Stimulated activated CD8-positive, alpha-beta memory T cell treated with anti-CD3 and anti-CD28 coated beads, Interleukin-7, amount 100 ng/mL, for 48 hours (primary cell): ENCODE measurements at places on chromosomes 4 and X.

GRCh38 chrX:22392133-22392948 is 119.6 kb downstream of the CBLL2 start:
- no peak for DNase-seq

GRCh38 chrX:44903107-44903506 is 30.1 kb downstream of the KDM6A start:
- no peak for DNase-seq

- no peak for DNase-seq
These were observed 169.4 kb downstream of the MAD2L1 start for GRCh38 chr4:119897260-119897659.

- no peak for DNase-seq
These were observed 45.7 kb downstream of the GPAT3 start for GRCh38 chr4:83581411-83582288.

DNA sequence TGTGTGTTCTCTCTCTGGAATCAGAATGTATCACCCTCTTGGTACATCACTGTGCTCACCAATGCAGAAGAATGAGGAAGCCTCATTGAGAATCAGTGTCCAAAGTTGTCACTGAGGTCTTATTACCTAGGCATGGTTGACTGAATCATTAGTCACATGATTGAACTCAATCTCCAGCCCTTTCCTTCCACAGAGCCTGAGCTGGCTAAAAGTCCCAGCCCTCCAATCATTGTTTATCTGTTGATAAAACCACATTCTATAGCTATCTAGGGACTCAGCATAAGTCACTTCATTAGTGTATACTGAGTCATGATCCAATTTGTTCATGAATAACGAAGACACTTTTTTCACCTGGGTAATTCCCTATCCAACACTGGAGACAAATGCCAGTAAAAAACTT is 396.8 kb downstream of the TRAM1L1 start:
- no peak for DNase-seq

GRCh38 chr4:7156761-7157488 is 35.4 kb upstream of the SORCS2 start:
- no peak for DNase-seq

- no peak for DNase-seq
These were observed at the start of gene TLR3 for GRCh38 chr4:186068581-186069348. Gene TLR3 (plus strand): TSS chr4:186069156. CDS start chr4:186076620, 7,464 bp downstream.

GRCh38 chrX:105945266-105945665 is 93.3 kb downstream of the SERPINA7 start:
- DNase-seq = no peak

GRCh38 chrX:118698516-118699170 is 28.8 kb upstream of the IL13RA1 start:
- no peak for DNase-seq

DNA sequence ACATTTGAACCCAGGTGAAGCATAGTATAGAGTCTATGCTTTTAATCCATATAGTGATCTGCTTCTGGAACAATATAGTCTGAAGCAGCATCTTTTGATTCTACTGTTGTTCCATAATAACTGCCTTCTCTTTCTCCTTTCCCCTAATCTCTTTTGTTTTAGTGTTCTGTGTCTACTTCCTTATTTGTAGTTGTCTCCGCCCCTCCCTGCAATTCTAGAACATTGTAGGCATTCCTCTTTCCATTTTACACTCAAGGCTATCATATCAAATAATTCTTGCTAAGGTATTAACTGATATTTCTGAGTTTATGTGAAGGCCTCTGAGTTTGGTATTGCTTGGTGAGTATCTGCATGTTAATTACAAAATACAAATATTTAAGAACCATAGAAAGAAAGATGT is 11.6 kb downstream of the BLTP1 start:
- DNase-seq = no peak

DNA sequence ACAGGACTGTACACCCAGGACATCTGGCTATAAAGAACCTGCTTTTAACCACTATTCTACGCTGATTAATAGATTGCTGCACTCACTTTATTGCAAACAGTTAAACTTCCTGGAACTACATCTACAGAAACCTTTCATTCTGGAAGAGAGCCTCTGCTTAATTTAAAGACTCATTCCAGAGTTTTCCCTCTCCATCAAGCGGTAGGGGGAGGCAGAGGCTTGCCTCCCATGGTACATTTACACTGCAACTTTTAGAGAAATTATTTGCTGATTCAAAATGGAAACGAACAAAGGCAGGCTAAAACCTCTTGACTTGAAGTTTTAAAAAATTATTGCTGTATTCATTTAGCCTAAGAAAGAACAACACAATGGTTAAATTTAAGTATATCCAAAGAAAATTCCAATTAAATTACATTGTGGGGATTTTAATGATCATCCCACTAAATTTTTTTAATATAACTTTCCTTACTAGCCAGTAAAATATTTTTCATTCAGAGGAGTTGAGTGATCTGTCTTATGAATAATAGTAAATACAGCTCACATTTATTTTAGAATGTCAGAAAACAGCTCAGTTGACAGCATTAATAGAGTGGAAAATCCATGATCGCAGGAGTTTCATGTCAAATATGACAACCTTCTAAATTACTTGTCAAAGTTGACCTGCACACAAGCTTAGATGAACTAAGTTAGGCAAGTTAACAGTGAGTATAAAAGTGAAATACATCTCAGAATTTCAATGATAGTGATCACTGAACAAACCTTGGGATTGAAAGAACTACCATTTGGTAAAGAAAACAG is 46.3 kb upstream of the PCDH10 start:
- no peak for DNase-seq

- DNase-seq = no peak
These were observed 717.3 kb upstream of the ACTRT1 start for GRCh38 chrX:128769495-128769894.

- no peak for DNase-seq
These were observed 24.0 kb downstream of the CEP44 start for GRCh38 chr4:174307694-174308093.

- DNase-seq = no peak
These were observed 28.7 kb downstream of the EFHC2 start for GRCh38 chrX:44314808-44315207.

DNA sequence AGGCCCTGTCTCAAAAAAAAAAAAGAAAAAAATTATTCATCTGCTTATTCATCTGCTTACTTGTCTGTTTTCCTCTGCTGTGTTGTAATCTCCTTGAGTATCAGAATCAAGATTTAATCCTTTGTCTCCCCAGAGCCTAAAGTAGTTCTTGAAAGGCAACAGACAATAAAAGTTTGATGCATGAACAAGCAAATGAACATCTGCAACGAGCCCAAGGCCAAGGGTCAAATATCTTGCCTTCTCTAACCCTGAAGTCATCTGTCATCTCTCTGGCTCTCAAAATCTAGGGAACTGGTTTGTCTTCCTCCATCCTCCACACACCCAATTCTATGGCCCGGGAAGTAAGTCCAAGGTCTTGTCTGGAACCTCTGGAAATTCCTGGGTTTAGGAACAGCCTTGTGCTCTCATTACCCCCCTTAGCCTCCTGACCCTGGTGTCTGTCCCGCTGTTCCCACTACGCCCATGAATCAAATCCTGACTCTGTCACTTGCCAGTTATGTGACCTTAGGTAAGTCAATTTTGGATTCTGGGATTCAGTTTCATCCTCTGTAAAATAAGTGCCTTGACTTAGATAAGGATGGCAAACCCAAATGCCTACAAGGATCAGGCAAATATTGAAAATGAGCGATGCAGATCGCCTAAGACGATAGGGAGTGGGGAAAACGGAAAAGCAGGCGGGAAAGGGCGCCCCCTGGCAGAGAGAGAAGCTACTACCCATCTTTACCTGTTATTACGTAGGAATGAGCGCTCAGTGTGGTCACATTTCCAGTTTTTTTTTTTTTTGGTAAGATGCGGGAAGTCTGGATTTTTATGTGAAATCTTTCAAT is 102.7 kb upstream of the DHX15 start:
- no peak for DNase-seq

DNA sequence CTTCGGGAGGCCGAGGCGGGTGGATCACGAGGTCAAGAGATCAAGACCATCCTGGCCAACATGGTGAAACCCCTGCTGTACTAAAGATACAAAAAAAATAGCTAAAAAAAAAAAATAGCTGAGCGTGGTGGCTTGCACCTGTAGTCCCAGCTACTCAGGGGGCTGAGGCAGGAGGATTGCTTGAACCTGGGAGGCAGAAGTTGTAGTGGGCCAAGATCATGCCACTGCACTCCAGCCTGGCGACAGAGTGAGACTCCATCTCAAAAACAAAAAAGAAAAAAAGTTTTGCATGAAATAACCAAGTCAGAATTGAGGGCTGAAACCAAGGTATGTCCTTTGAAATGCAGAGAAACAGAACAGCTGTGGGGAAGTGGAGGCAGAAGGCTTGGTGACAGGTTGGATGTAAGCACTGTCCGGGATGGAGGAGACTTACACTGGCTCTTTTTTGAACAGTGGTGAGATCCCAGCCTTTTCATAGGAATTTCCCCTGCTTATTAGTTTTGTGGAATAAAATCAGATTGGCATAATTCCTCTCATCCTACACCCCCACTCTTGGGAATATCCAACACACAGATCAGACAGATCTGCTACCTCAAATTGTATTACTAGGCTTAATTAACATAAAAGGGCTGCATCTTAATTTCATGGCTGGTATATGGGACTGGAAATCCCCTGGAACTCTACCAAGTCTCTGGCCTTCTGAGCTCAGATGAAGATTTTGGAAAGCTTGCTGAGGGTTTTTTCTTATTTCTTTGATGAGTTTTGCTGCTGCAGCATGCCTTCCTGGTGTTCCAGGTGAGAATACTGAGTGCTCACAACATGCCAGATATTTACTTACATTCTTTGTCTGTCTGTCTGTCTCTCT is 18.8 kb upstream of the C4orf36 start:
- no peak for DNase-seq

DNA sequence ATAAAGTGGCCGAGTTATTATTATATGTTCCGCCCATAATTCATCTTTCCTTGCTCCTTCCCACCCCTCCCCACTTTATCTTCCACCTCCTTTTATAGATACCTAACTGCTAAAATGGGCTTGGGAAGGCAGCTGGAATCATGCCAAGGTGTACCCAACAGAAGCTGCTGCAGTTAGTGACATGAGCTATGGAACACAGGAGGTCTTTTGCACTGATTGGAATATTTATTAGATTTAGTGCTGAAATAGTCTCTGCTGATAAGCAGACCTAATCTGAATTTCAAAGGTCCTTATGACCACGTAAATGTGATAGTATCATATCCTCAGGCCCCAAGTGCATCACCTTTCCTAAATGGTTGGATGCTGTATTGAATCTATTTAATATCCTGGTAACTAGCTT is 64.9 kb downstream of the HMGB2 start:
- DNase-seq = no peak
